AG20443 (cell line): ENCODE measurements at places on chromosomes 2 and 18.

DNA sequence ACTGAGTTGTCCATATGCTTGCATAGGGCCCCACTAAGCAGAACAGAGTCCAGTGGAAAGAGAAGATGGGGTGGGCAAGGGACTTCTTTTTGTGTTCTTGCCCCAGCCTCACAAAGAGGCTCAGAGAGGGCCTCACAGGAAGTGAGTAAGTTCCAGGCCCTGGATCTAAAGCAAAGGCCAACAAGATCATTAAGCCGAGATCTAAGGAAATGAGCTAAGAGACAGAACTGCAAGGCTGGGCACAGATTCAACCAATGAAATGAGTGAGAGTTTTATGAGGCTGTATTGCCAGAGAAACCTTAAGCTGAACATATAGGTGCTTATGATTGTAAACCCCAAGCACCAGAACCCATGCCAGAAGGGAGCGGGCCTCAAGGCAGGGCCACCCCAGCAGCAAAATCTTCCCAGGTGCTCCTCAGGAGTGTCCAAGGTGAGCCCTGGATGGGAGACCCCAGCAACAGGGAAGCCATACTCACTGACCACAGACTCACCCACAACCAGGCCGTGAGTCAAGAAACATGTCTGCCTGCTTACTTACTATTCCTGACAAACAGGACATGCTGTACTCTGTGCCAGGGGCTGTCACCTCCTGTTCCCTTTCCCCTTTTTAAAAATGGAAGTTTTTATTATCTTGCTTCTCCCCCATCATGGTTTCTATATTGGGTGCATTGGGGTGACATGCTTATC is 40.2 kb downstream of the SLC14A1 start:
- DNase-seq, result peak; percentile 24

DNA sequence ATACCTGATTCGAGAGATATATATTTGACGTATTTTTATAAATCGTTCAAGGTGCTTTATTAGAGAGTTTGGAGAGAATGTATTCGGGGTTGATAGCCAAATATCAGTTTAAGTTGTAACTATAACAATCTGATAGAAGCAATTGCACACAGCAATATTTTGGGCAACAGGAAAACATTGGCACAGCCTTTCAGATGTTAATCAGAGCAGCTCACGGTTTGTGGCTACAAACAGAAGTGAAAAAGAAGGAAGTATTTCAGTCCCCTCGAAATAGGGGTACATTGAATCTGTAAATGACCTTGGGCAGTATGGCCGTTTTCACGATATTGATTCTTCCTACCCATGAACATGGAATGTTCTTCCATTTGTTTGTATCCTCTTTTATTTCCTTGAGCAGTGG is 20.6 kb downstream of the SERPINB10 start:
- DNase-seq, result no peak

DNA sequence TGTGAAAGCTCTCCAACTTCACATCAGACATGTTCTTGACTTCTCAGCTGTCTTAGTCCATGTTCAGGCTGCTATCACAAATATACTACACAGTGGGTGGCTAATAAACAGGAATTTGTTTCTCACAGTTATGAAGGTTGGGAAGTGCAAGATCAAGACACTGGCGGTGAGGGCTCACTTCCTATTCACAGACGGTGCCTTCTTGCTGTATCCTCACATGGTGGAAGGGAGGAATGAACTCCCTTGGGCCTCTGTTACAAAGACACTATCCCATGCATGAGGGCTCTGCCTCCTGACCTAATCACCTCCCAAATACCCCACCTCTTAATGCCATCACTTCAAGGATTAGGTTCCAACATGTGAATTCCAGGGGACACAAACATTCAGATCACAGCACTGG is 9.7 kb downstream of the UXS1 start:
- DNase-seq, result no peak

DNA sequence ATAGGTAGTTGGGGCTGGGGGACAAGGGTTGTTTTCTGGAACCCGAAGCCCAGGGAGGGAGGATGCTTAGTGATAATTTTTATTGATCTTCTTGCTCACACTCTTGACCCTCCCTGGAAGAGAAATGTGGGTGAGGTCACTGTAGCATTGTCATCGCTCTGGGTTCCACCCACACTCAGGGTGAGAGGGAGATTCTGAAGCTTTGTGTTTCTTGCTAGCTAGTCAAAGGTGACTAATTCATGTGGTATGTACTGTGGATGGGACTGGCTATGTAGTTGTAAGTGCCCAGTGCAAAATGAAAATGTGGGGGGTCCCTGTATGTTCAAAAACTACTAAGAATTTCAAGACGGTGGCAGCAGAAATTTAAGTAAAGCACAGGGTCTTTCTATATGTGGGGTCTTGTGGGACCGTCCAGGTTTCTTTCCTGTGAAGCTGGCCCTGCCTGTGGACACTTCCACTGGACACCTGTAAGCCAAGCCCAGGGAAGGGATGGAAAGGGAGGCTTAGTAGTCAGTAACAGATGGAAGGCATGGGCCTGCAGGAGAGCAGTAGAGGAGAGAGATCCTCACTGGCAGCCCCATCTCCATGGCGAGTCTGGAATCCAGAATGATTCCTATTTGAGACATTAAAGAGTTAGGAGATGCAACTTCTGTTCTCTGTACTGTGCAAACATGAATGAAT is 35.0 kb downstream of the TSN start:
- DNase-seq, result peak; percentile 89

DNA sequence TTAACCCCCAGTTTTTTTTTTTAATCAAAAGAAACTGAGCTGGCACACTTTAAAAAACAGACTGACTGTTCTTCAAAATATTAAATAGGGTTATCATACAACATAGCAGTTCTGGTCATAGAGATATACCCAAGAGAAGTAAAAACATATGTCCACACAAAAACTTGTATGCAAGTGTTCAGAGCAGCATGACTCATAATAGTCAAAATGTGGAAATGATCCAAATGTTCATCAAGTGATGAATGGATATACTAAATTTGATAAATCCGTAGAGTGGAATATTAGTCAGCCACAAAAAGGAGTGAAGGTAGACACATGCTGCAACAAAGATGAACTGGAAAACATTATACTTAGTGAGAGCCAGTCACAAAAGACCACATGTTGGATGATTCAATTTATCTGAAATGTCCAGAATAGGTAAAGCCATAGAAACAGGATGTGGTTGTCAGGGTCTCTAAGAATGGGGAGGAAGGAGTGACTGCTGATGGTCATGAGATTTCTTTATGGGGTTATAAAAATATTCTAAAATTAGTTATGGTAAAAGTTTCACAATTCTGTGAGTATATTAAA is 5.1 kb downstream of the SMIM21 start:
- DNase-seq, result no peak

- no peak for DNase-seq
Measured at GRCh38 chr2:47629501-47630460, 153.2 kb upstream of the MSH6 start.

GRCh38 chr18:56278421-56279003 is 359.9 kb downstream of the TXNL1 start:
- DNase-seq, result no peak

GRCh38 chr2:227853204-227853629 is 18.2 kb upstream of the DAW1 start:
- peak; percentile 55 for DNase-seq

- DNase-seq, result no peak
Measured at GRCh38 chr2:210782222-210782621, 225.8 kb downstream of the CPS1 start.

DNA sequence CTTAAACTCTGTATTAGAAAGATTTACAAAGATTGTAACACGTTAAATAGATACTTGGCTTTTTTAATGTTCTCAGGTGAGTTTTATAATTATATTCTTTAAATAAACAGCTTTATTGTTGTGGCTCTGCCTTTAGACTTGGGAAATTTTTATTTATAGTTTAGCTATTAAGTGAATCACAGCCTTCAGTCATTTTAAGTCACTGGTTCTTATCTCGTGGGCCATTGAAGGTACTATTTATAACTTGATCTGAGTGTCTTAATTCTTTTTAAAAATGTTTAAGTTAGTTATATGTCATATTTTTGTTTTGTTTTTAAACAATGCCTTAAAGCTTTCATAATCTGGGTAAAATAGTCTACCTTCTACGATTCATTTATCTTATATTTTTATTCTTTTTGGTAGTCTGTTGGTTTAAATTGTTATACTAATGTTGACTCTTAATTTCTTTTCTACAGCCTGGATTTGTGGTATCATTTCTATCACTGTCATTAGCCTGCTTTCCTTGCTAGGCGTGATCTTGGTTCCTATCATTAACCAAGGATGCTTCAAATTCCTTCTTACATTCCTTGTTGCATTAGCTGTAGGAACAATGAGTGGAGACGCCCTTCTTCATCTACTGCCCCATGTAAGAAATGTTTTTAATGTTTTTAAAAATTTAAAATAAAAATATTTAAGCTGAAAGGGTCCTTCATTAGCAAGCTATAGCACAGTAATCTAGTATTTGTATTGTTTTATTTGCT is 49.3 kb downstream of the SLC39A10 start:
- DNase-seq, result peak; percentile 35

- DNase-seq, result no peak
Measured at GRCh38 chr2:38590053-38590452, 12.7 kb downstream of the HNRNPLL start.

GRCh38 chr18:13973061-13973575 is 57.8 kb upstream of the MC2R start:
- DNase-seq, result no peak

DNA sequence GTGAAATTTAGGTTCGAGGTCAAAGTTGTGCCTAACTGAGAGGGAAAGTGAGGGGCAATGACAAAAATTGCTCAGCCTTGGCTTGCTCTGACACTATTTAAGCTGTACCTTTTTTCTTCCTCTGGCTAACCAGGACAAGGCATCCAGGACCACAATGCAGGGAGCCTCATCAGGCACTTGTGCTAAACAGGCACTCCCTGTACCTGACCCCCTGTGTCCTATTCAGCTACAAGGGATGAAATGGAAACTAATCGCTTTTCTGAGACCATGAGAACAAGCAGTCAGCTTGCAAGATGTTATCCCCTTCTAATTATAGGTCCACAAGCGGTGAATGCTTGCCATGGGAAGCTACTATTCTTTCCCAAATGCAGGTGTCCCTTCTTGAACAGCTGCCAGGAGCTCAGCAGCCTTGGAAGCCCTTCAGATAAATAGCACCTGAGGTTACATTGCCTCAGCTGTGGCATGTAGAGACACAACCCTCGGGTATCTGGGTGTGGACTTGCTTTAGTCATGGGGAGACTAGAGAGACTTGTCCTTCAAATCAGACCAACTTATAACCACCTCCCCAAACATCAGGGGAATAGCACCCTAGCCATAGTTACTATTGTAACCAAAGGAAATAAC is 19.1 kb upstream of the ITGA6 start:
- DNase-seq, result no peak

DNA sequence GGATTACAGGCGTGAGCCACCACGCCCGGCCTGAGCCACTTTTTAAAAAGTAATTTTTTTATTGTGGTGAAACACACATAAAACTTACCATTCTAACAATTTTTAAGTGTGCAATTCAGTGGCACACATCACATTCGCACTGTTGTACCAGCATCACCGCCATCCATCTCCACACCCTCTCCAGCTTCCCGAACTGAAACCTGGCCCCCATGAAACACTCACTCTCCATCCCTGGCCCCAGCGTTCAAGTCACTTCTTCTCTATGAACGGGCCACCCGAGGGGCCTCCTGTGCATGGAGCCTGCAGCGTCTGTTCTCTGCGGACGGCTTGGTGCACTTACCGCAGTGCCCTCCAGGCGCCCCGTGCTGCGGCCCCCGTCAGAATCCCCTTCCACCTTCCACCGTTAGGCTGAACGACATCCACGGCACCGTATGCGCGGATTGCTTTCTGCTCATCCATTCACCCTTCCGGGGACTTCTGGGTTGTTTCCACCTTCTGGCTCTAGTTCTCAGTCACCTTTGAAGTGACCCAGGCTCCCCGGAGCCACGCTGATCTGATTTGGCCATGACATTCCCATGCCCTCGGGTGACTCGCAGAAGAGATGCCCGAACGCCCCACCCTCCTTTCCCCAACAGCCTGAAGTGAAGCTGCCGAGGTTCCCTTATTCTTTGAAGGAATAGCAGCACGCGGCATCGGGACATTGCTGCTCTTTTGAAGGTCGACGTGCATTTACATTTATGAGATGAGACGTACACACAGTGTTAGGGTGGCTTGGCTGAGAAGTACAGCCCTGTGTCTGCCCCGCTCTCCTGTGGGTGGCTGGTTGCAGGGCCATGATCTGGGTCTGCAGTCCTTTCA is 134.4 kb downstream of the MBP start:
- DNase-seq, result no peak

DNA sequence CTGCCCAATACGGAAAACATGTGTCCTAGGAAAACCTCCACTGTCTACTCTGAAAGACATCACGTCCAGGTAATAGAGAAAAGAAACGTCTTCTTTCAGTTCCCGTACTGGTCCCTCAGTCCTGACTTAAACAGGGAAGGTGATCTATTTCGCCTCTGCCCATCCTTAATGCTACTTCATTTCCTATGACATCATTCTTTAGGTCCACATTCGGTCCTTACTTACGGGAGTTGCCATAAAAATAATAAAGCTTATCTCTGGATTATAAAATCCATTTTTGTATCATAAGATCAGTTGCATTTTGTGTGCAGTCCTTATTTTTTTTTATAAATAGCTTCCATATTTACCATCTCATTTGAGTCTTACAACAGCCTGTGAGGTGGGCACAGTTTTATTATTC is 3.7 kb downstream of the TGFA start:
- no peak for DNase-seq

GRCh38 chr2:205589479-205589878 is 92.8 kb upstream of the NRP2 start:
- no peak for DNase-seq

DNA sequence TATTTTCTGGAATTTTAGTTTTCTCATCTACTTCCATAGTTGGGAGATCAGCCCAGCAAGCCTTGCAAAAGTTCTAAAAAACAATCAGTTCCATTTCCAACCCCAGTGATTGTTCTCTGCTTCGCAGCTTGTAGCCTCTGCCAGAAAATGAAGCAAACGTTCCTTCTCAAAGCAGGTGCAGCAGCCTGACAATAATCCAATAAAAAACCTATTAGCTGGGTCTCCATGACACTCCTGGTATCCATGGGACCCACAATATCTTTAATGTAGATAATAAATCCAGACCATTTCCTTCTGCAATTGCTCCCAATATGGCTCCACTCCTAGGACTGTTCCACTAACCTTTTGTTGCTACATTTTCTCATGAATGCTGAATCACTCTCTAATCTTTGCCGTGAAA is 140.8 kb upstream of the SETBP1 start:
- DNase-seq, result no peak

DNA sequence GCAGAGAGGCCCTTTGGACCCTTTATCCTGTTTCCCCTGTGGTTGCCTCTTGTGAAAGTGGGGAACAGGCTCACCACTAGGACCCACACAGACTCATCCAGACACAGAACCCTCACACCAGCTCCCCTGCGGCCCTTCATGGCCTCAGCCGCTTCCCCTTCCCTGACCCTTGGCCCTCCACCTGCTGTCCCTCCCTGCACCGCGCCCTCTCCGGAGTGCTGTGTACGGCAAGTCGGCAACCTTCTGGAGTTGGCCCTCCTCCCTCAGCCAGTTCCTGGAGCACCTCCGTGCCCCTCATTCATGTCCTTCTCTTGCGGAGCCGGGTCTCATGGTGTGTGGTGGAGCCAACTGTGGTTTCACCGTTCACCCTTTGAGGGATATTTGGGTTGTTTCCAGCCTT is 44.0 kb downstream of the CTDP1 start:
- DNase-seq, result no peak
